Uterus (tissue), 4 donors: ENCODE measurements at places on chromosomes 13 and 19.
A peak's percentile ranks its signal among the peaks of the same experiment; 100 is the strongest.

- DNase-seq: no peak
Observed at GRCh38 chr19:6668691-6669090, 1.3 kb downstream of the TNFSF14 start.

DNA sequence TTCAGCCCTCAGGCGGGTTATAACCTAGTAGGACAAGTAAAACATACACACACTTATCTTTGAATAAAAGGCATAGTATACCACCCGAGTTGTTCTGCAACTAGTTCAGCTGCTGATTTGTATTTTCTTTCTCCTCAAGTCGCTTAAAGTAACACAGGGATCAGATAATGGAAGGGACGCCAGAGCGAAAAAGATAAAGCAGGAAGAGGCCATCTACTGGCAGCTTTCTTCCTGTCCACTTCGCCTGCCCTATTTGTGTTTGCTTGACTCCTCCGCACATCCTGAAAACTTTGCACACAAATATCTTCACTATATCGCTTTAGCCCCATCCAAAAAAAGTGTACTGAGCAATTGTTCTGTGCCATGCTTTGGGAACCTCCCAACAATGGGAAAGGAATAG is 238.0 kb upstream of the SOX21 start:
- DNase-seq: no peak

DNA sequence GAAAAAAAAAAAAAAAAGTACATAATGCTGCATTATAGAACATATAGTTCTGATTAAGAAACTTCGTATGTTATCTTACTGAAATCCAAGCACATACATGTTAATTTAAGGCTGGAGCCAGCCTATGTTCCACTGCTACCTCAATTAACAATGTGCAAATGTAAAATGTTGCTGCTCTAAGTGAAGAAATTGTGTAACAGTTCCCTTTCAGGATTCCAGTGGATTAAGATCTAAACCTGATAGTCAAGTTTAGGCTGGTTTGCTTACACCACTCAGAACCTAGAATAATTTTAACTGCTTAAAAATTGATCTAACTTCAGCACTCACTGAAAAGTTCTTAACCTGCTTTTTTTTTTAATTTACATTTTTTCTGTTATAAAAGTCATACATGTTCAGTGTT is 4.2 kb downstream of the VPS36 start:
- no peak for DNase-seq

DNA sequence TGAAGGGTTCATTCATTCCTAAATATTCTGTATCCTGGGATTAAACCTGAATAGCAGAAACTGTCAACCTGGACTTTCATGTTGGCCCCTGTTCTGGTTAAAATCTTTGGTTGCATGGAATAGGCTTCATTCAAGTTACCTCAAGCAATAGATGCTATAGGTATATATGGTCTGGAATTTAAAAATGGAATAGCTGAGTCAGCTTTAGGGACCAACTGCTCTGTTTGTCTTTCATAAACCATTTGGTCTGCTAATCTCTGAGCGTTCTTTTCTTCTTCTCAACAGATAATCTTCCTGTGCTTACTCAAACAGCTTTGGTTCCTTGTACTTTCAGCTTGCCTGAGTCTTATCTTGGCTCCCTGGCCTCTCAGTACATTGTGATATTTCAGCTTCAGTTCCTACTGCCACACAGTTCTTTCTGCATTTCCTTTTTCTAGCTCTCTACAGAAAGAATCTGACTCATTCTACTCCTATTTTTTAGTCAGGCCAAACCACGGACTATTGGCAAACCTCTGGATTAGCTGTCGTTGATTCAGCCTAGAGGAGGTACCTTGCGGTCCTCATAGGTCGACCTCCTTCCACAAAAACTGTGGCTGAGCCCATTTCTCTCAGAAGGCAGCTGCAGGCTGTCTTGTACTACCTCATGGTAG is 35.9 kb upstream of the MAB21L1 start:
- DNase-seq: peak; percentile 54

GRCh38 chr13:30341815-30342570 is 34.6 kb upstream of the KATNAL1 start:
- DNase-seq: peak; percentile 86

- no peak for DNase-seq
Observed at GRCh38 chr13:87661471-87661870, 9.7 kb upstream of the SLITRK5 start.

DNA sequence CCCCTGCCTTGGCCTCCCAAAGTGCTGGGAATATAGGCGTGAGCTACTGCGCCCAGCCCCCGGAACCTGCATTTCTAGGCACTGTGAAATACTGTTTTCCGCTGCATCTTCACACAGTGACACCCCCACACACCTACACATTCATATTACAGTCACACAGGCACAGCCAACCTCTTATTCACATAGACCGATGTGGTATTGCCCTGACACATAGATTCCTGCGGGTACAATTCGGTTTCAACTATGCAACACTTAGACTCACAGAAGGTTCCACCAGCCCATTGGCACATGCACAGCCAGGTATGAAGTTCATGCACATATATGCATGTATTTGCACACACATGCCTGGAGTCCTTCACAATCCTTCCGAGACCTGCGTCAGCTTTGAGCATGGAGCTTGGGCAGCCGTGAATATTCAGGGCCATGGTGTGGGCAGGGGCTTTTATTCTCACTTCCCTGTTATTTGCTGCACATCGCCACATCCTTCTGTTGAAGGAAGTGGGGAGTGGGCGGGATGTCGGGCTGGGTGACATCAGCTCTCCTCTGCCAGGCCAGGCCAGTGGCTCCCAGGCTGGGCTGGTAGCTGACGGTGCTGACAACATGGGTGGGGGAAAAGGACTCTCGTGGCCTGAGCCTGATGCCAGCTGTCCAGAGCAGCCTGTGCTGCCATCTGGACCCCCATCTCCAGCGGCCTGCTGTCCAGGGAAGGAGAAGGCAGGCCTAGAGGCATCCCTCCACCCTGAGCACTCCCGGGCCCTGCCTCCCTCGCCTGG is 5.4 kb upstream of the CDC37 start:
- no peak for DNase-seq

DNA sequence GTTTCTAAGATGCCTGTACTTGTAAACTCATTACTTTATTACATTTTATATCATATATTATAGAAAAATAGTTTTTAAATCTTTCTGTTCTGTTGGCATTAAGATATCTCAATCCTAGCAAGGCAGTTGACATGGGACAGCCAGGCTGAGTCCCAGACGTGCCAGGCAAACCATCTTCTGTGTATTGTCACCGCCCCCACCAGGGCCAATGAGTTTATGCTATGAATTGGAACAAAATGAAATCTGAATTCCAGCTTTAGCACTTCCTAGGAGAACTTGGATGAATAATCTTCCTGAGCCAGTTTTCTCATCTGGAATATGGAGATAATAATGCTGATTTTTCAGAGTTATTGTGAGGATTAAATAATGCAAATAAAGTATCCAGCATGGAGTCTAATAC is 79.9 kb upstream of the GSX1 start:
- DNase-seq: no peak

DNA sequence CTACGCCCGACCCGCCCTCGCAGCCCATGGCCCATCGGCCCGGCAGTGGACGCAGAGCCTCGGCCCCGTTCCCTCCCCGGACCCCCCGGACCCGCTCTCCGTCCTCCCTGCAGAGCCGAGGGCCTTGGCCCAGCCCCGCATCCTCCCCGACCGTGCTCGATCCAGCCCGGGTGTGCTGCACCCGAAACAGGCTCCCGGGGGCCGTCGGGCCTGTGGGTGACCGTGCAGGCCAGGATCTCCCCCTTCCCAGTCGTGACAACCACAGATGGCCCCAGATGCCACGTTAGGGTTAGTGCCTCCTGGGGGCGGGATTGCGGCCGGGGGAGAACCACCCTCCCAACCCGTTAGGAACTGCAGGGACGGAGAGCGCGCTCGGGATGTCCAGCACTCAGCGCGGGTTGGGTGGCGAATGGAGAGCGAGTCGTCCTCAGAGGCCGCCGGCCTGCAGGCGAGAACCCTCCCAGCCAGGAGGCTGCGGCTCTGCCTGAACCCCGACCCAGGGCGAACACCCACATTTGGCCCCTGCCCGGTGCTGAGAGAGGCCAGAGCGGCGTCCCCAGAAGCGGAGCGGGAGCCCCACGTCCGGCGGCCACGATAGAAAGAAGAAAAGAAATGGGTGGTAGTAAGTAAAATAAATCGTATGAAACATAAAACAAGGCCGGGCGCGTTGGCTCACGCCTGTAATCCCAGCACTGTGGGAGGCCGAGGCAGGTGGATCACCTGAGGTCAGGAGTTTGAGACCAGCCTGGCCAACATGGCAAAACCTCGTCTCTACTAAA is 6.7 kb upstream of the MADCAM1 start:
- DNase-seq: peak; percentile 49
